Activated naive CD8-positive, alpha-beta T cell treated with anti-CD3 and anti-CD28 coated beads, Interleukin-2, amount 10 ng/mL, durations not matched to agents 7 days and 5 days (primary cell): ENCODE measurements at places on chromosomes 5 and 9.

- no peak for DNase-seq
Measured at GRCh38 chr9:111250875-111251842, 78.9 kb downstream of the OR2K2 start.

GRCh38 chr5:58710871-58711270, 128.0 kb downstream of the RAB3C start:
- DNase-seq: no peak

DNA sequence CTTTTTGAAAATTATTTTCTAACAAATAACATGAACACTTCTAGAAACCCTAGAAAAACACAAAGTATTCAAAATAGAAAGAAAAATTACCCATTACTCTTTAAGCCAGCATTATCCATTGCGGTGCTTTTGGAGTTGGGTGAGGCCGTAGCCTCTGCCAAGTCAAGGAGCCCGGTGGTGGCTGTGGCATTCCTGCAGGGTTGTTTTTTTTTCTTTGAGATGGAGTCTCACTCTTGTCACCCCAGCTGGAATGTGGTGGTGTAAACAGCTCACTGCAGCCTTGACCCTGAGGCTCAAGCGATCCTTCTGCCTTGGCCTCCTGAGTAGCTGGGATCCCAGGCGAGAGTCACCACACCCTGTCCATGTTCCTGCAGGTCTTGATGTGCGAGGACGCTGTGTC, 8.2 kb upstream of the AHRR start:
- no peak for DNase-seq

- no peak for DNase-seq
Measured at GRCh38 chr5:169873642-169874041, 106.7 kb downstream of the INSYN2B start.

DNA sequence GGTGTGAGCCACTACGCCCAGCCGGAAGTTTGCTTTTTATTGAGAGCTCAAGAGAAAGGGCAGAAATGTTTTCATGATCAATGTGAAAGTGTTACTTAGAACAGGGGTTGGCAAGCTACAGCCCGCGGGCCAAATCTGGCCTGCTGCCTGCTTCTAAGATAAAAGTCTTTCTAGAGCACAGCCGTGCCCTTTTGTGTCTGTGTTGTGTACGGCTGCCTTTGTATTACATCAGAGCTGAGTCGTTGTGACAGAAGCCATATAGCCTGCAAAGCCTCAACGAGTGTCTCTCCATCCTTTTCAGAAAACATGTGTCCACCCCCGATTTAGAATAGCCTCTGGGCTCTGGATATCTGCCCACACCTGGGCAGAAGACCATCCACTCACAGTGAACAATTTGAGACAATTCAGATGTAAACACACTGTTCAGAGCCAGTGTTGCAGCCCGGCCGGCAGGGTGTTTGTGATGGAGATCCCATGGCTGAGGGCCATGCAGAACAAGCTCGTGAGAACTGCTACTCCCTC, 28.8 kb downstream of the AK8 start:
- DNase-seq: no peak

- no peak for DNase-seq
Measured at GRCh38 chr5:59025734-59026133, 442.9 kb downstream of the RAB3C start.

GRCh38 chr9:23672151-23672550, 153.9 kb downstream of the ELAVL2 start:
- DNase-seq: no peak

GRCh38 chr9:37700131-37700530, 49.4 kb downstream of the FRMPD1 start:
- DNase-seq: no peak

- DNase-seq: peak; percentile 37
Measured at GRCh38 chr9:110427497-110428104, 89.9 kb upstream of the TXNDC8 start.
